ENCODE measurements at places on chromosomes 2 and 18.

DNA sequence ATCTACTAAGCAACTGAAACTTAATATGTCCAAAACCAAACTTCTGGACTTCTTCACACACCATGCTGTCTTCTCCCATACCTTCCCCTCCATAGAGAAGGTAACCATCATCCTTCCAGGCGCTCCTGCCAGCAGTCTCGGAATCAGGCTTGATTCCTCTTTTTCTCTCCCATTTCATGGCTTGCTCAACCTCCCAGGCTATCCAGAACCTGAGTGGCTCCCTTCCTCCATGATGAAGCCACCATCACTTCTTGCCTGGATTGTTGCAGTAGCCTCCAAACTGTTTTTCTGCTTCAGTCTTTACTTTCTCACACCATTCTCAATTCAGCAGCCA lies 40.1 kb upstream of the NDUFV2 start:
- DNase-seq = no peak

DNA sequence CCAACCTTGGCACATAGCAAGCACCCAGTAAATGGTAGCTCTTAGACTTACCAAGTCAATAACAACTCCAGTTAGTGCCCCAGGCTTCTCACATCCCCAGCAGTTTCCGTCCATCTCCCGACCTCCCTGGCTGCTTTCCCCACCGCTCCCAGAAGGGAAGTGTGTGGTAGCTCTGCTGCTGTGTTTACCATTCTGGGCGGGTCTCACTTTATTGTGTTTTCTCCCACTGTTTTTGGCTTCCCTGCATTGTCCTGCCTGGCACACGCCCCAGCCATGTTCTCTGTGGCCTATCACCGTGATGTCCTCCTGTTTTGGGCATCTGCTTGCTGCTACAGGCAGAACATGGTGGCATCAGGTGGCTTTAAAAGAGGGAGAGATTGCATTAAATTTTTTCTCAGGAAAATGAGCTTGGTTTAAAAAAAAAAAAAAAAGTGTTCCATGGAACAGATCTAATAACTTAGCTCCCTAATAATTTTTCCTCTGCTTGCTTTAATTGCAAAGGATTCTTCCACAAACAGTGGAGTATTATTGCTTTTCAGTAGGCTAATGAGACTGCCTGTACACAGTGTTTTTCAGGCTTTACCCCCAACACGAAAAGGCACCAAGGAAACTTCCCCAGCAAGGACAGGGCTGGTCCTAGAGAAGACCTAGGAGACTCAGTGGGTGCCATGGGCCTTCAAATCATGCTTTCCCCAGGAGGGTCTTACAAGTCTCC lies 8.0 kb upstream of the COX7A2L start:
- DNase-seq = no peak

GRCh38 chr2:174597345-174598047 lies at the start of gene WIPF1:
TSS of gene WIPF1 (minus strand) at chr2:174597804. CDS start at chr2:174585573, 12,231 bp downstream.
- no peak for DNase-seq

- DNase-seq = no peak
These were observed 2.1 kb upstream of the RFTN2 start for GRCh38 chr2:197677483-197677882.

DNA sequence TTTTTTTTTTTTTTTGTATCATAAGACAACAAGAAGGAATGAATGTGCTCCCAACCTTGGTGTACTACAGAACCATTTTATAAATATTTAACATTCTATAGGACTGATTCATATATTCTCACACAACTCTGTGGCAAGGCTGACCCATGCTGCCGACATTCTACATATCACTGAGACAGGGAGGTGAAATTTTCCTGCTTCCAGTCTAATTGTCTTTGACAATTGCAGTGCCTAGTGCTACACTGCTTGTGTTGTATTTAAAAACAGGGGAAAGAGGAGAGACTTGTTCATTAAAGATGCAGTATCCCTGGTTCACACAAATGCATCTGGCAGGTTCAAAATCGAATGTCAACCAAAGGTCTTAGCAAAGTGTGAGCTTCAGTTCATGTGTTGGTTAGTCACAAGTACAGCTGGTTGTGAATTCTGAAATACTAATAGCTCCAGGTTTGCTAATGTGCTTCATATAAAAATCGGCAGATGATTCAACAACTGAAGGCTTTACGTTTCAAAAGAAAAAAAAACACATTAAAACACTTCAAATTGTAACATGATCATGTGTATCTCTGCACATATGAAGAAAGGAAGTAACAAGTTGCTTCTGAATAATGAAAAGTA lies 130.8 kb downstream of the FIGN start:
- no peak for DNase-seq

GRCh38 chr2:19559596-19560240 lies 201.3 kb upstream of the OSR1 start:
- DNase-seq = no peak

All from hippocampal formation (tissue), 2 donors.